Stimulated activated CD4-positive, alpha-beta T cell treated with anti-CD3 and anti-CD28 coated beads, Interleukin-12 subunit alpha, Interleukin-12 subunit beta, amount 100 ng/mL, for 48 hours (primary cell): ENCODE measurements at places on chromosomes 6 and 20.

GRCh38 chr20:45087097-45087790 lies 13.7 kb downstream of the KCNS1 start:
- DNase-seq = no peak

DNA sequence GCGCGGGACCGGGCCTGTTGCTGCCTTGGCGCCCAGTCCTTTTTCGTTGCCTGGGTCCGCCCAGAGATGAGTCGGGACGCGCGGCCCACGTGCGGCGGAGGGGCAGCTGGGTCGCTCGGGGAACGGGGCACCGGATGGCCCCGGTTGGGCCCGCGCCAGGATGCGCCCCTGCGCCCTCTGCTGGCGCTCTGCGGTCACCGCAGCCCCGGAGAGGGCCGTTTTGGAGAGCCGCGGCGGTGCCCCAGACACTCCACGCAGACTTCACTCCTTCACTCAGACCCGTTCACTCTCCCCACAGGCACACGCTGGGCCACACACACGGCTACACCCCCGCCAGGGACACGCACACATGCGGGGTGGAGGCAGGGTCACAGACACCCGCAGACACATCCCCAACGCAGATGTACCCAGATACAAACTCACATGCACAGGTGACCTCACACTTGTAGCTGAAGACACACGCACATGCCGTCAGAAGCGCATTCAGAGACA lies 38.8 kb downstream of the SRC start:
- peak; percentile 67 for DNase-seq

- DNase-seq = no peak
Observed at GRCh38 chr6:43119482-43119881, 43.4 kb downstream of the PTK7 start.

GRCh38 chr6:15352220-15352619 lies 106.4 kb downstream of the JARID2 start:
- no peak for DNase-seq

DNA sequence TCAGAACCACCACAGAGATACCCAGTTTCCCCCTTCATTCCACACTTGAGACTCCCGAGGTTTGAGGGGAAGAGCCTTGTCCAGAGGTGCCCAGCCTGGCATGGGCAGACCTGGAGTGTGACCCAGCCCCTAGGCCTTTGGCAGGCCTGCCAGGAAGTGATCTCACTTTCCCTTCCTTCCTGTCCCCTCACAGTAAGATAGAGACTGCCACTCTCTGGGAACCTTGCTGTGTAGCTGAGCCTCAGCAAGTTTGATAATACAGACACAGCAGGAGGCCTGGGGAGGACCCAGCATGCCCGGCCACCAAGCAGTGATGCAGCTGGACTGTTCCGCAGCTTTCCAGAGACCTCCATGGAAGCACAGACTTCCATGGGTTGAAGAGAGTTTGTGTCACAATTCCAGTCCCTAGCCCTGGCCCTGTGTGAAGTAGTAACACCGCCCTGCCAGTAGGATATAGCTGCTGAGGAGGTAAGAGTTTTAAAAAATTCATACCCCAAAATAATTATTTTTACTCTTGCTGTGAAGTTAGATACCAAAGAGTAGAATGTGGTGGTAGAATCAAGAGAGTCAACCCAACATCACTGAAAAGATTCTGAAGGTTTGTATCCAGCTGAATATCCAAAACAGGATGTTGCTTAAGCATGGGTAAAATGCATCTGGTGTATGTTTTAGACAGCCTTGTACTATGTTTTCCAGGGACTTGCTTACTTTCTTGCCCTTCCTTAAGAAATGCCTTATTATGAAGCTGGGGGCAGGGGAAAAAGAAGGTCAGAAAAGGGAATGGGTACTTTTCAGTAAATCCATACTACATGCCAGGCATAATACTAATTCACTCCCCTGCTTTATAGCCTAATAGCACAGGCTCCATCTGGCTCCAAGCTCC lies 16.3 kb downstream of the PKIG start:
- DNase-seq = no peak

GRCh38 chr6:111615916-111616612 lies 10.4 kb upstream of the TRAF3IP2 start:
- no peak for DNase-seq

DNA sequence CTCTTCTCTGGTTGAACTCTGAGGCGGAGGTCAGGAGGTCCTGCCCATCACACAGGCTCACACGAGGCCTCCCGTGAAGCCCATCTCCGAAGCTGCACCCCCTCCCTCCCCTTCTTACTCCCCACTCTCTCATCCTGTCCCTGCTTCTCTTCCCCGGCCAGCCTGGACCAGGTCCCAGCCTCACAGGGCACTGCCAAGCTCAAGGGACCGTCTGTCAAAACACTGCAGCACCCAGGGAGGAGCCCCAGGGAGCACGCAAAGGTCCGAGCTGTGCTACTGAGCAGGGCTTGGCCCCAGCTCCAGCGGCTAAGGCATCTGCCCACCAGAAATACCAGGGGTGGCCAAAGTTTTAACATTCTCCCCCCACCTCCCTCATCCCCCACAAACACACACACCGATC lies 70.0 kb downstream of the PSMG4 start:
- DNase-seq = no peak

GRCh38 chr20:19540392-19540791 lies 217.7 kb upstream of the RIN2 start:
- peak; percentile 14 for DNase-seq
